ENCODE measurements at places on chromosomes 16 and 17. TPM values are rescaled to one million over a fixed set of nuclear protein-coding genes. Genes with fewer than 3 reads are reported as not detected.

MRPL38 gene
- total RNA-seq, result 37.9 TPM

IGSF6 gene
- 1.6 TPM for total RNA-seq

ABCA9 gene
- 4.4 TPM for total RNA-seq

ARL5C gene
- not detected for total RNA-seq
